ENCODE measurements at places on chromosomes 7 and 10.

GRCh38 chr7:11727864-11728263 is 104.1 kb downstream of the THSD7A start:
- no peak for DNase-seq

- no peak for DNase-seq
These were observed 33.0 kb downstream of the TPST1 start for GRCh38 chr7:66237906-66238772.

DNA sequence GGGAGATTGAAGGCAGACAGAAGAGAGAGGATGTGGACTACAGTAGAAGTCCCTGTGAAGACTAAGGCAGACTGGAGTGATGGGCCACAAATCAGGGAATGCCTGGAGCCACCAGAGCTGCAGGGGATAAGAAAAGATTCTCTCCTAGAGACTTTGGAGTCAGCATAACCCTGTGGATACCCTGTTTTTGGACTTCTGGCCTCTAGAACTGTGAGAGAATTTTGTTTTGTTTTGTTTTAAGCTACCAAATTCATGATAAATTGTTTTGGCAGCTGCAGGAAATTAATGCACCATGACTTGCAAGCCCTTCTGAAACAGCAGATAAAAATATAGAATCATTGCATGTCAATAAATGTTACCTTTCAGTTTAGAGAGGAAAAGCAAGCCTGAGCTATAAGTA is 41.3 kb downstream of the INHBA start:
- DNase-seq: no peak

- no peak for DNase-seq
These were observed 61.1 kb upstream of the SEM1 start for GRCh38 chr7:96770758-96771157.

- DNase-seq: no peak
These were observed 42.2 kb downstream of the EXOC6 start for GRCh38 chr10:92890471-92890870.

DNA sequence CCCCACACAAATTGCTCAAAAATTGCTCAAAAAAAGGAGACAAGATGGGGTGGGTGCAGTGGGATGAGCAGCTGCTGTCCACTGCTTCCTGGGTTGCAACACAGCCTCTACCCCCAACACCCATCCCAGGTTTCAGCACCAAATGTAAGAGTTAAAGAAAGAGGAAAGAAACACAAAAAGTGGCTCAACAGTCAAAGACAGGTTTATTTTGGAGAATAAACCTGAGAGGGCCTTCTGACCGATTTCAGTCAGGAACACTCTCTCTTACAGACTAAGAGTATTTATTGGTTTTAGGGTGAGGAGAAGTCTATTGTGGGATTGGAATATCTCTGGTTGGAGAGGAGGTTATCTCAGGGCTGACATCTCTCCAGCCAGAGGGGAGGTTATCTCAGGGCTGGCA is 28.4 kb downstream of the OR13A1 start:
- no peak for DNase-seq

DNA sequence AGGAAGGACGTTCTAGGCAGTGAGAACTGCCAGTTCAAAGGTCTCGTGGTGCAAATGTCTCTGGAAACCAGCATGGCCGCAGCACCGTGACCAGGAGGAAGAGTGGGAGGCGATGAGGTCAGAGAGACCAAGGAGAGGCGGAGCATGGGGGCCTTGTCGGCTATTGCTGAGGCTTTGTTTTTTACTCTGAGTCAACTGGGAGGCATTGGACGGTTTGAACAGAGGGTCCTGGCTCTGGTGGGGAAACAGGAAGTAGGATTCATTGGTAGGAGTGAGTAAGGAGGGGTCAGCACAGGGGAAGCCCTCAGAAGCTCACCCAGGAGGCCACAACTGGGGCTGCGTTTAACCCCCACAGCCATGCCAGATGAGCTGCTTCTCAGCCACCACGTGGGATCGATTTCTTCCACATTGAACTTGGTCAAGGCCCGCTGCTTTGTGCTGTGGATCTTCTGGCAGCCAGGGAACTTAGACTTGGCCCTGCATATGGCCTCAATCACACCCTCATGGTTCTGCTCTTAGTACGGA is 22.2 kb upstream of the SH2B2 start:
- DNase-seq: no peak

DNA sequence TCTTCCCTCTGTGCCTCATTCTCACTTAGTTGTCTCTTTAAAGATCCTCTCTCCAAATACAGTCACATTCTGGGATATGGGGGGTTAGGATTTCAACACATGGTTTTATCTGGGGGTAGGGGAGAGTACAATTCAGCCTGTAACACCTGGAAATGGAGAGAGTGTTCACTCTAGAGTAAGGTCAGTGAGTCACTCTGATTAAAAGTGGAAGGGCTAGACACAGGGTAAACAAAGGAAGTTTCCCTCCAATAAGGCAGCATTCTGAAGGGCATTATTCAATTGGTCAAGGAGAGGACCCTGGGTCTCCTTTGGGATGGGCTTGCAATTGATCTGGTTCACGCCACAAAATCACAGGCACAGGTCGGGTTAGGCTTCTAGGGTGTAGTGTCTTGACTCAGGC is 232.8 kb upstream of the NPSR1 start:
- no peak for DNase-seq

DNA sequence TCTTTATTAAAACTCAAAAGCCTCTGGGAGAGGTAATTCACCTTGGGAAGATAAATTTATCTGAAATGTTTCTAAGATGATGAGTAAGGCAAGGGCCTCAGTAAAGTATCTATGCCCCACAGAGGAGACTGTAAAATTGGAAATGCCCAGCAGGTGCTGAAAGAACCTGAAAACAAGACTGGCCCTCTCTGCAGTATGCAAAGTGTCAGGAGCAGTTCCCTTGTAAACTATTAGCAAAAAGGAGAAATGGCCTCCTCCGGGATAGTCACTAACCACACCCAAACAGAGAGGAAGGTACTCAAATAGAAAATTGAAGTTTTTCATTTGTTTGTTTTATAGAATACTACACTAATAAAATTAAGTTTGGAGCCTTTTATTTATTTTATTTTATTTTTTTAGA is 81.2 kb downstream of the FZD1 start:
- DNase-seq: no peak

DNA sequence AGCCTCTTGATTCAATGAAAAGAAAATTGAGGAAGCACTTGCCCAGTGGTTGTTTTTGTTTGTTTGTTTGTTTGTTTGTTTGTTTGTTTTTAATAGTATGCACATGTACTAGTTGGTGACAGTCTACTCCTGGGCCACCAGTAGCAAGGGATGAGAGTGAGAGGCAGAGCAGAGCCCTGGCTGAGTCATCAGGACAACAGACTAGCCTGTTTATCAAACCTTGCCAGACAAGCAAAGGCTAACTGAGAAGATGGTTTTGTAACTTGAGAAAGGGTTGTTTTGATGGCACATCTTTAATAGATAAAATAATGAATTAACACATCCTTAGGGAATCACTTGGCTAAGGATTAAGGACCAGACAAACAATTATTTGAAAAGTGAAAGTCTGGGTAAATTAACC is 78.1 kb downstream of the INHBA start:
- no peak for DNase-seq

DNA sequence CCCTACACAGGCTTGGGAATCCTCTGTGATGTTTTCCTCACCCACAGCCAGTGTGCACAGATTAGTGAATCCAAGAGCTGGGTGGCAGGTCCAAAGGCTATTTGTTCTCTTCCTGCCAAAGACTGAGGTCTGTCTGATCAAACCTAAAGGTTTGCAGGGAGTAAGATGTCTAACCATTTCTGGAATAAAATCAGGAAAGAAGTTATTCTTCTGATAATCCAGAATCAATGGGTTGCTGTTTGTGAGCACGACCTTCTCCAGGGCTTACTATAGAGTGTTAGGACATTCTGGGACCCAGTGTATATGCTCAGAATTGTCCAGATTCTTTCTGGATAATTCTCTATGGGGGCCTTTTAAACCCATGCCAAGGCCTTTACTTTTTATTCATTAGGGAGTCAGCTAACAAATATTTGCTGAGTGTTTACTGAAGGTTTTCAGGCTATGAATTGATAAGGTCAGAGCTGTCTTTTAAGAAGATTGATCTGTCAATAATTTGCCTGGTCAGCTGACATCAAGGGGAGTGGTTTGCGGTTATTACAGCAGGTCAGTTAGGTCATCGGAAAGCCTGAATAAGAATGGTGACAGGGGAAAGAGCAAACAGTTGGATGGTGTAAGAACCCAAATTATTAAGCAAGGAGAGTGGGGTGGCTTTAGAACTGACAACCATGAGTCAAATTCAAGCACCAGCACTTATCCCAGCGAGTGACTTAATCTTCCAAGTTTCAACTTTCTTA is 7.5 kb upstream of the TECTB start:
- no peak for DNase-seq

DNA sequence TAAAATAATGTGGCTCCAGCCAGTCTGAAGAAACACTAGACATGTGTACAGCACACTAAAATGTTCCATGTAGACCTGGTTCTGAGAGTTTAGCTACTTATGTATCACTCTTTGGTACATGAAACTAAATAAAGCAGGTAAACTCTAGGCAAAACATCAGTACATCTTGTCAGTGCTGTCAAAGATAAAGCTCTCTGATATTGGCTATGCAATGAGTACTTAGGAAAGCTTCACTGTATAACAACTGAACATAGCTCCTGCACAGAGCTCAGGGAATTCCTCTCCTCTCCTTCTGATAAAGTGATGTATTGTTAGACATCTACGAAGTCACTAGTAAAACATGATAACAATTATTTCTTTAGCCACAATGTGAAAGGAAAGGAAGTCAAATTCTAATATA is 3.5 kb downstream of the LRRN3 start:
- DNase-seq: no peak

DNA sequence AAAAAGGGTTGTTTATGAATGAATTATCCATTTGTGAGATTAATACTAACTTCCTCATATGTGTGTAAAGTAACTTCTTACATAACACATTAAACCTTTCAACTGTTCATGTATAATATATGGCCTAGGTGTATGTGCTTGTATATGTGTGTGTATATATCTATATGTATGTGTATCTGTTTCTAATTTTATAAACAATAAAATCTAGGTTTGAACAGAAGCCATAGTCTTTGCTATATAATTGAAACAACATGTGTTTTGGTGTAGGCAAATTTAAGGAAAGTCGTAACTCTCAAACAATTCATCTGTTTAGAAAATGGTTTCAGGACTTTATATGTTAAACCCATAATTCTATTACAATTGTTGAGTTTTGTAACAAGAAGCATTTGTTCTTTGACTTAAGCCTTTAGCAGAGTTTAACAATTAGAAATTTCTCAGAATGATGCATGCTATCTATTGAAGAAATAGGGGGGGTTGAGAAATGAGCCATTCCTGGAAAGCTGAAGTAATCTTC is 103.3 kb downstream of the BBS9 start:
- DNase-seq: no peak

DNA sequence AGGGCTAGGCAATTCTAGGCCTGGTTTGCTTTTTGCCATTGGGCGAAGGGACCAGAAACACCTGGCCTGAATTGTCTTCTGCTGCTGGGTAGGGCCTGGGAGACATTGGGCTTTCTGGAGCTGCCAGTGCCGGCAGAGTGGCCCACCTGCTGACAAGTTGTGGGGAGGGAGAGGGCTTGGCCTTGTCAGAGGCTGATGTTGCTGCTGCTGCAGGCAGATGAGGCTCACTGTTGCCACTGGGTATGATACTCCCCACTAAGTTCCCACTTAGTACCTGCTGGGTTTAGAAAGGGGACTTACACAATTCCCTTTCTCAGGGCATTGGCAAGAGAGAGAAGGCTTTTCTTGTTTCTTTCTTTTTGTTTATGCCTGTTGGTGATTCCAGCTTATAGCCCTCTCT is 289.6 kb upstream of the NPVF start:
- DNase-seq: no peak

GRCh38 chr10:133442967-133443924 is 10.5 kb upstream of the SCART1 start:
- no peak for DNase-seq

DNA sequence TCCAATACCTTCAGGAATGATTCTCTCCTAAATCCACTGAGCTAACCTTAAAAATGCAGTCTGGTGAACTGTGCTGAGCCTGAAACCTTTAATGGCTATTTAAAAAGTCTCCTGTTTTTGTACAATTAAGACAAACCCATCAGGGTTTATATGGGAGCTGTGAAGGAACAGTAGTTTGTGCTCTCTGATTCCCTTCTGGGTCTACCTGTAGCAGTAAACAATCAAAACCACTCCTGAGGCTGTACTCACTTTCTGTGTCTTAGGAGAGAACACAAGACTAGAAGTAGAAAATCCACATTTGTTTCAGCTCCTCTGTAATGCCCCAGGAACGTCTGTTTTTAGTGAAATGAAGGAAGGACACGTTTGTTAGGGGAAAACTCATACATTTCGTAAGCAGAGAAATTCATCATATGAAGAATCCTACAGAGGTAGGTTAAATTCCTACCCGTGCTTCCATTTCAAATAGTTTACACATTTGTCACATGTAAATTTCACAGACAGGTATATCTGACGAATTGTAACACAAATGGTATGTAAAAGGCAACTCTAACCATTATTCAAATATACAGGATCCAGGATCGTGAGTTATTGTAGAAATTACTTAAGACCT is 2.6 kb downstream of the CUX1 start:
- no peak for DNase-seq

DNA sequence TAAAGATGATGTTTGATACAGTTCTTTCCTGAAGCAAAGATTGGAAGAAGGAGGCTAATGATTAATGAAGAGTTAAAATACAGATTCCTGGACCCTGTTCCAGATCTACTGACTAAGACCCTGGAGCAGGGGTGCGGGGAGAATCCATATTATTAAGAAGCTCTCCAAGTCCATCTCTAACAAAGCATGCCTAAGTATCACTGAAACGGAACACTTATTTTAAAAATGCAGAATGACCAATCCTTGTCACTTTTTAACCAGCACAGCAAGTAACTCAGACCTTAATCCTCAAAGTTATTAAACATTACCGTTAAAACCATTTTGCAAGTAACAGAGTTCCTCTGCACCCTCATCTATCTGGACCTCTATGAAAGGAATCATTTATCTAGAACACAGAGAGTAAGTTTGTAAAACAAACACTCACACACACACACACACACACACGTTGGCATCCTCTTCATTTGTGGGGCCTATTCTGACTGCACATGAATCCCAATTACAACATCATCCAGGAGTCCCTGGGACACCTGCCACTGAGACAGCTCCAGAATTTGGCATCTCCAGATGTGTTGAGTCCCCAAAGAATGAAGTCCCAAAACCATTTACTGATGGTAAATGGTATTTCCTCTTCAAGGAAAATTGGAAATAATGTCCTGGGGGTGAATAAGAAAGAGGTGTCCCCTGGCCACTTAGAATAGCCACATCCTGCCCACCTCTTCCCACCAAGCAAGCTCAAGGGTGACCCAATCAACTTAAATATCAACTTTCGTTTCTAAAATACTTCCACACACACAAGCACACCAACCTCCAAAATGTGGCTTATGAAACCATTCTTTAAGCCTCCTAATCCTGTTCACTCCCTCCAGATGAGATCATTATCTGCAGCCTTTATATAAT is 117.5 kb downstream of the PARD3 start:
- DNase-seq: no peak
